ENCODE measurements at places on chromosomes 2 and 18.
A peak's percentile ranks its signal among the peaks of the same experiment; 100 is the strongest.

DNA sequence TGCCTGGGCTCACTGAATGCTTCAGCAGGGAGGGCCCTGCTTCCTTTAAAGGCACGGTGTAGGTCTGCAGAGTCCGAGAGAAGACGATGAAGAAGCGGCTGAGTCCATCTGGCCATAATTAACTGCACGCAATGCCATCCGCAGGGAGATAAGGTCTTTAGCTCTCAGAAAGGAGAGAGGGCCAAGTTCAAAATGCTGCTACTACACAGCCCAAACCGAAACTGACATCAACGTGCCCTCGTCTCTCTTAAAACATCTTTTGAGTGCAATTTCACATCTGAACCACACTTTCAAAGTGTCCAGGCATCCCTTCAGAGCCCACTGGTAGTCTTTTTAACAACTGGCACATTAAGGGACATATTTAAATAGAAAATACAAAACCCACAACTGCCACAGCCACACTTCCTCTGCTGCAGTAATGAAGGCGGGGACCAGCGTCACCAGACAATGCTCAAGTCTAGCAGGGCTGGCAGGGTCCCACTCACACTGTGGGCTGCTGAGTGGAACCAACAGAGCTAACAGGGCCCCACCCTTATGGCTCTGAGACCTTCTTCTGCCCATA lies 35.8 kb downstream of the ST3GAL5 start:
- DNase-seq: peak; percentile 75

GRCh38 chr2:45882707-45883602 lies 231.5 kb downstream of the PRKCE start:
- no peak for DNase-seq

GRCh38 chr2:85409845-85410583 lies at the start of gene CAPG:
CAPG (minus strand) TSS chr2:85410366; CDS start chr2:85402145, 8,221 bp downstream.
- DNase-seq: peak; percentile 25

GRCh38 chr18:48892146-48892855 lies 58.5 kb downstream of the SMAD7 start:
- no peak for DNase-seq

DNA sequence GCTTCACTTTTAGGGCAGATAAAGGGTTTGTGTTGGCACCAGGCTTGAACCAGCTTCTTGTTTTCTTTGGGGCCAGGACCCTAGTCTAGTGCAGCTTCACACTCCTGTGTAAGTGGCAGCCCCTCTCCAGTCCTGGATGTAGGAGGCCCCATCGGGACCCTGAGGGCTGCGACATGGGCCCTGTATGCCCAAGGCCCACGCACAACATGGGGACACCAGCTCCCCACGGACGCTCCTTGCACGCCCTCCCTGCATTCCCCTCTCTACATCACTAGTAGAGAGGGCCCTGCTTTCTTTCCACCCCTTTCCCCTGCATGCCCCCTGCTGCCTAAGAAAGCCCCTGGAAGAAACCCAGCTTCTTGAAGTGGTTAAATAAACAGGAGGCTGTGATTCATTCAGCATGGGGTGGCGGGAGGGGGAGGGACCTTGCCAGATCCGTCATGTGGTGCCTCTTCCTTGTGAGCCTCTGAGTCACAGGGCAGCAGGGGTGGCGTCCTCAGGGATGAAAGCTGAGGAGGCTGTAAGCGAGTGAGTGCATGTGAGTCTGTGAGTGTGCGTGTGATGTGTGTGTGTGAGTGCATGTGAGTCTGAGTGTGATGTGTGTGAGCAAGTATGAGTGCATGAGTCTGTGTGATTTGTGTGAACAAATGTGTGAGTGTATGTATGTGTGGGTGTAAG lies 42.5 kb downstream of the COPS8 start:
- no peak for DNase-seq

DNA sequence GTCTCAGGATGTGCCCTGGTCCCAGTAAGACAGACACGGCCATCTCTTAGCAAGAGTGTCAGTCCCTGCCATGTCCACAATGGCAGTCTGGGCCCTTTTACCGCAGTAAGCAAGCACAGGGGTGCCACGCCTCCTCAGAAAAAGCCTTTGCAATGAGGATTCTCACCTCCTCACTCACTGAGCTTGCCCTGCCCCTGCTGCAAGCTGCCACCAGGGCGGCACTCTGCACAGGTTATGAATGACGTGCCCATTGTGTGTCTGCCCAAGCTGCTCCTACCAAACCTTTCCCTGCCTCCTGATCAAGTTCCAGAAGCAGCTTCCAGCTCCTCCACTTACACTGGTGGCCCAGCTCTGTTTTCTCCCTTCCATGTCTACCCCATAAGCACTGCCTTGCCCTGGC lies 23.3 kb downstream of the ERCC3 start:
- no peak for DNase-seq

DNA sequence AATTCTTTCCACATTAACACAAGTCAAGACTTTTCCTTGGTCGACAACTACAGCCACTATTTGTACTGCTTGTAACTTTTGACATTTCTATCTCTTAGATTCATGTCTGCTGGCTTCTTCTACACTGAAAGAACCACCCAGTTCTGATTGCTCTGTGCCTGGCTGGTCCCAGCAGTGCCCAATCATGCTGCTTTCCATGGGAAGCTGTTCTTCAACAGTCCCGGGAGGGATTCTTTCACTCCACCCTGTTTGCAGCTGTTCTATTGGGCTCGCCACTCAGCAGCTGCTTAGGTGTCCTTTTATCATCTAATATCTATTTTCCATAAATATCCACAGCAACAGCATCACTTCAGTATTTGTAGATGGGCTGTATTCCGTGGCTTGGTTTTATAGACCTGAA lies 471.1 kb upstream of the SMIM21 start:
- no peak for DNase-seq

DNA sequence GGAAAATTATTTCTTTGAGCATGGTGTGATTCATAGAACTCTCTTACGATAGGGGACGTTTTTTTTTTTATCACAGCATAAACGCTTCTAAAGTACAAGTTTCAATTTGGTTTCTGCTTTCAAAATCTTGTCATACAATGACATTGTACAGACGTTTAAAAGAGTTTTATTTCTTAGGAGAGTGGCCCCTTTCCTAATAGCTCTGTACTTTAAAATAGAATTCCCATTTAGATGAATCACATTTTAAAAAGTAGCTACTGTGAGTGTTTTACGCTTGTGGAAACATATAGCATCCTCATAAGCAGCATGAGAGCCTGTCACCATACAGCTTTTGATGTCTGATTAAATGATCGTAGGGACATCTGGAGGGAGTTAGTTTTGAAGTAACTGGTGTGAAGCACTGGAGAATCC lies 510.9 kb downstream of the PARD3B start:
- no peak for DNase-seq

DNA sequence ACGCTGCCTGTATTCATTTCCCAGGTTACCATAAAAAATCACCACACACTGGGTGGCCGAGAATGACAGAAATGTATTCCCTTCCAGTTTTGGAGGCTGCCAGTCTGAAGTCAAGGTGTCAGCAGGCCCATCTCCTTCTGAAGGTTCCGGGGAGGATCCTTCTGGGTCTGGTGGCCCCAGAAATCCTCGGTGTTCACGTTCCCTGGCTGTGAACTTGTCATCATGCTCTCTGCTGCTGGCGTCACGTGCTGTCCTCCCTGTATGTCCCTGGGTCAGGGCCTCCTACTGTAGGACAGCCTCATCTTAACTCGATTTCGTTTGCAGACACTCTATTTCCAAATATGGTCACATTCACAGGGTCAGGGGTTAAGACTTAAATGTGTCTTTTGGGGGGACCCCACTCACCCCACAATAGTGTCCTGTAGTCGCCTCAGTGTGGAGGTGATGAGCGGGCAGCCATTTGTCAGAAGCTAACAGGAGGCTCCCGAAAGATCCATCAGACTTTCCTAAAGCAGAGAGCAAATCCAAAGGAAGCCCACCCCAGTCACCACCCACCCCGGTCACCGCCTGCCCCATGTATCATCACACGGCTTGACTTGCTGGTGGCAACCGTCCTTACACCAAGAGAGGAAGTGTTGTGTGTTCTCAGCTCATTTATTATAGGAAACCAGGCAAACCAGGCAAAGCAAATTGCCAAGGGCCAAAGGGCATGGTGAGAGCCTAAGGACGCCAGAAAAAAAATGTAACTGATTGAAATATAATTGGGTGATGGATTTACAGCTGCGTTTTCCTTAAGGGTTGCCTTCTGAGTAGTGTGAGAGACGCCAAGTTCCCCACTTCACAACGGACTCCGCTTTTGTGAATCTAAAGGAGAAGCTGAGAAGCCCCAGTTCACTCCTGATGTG lies 148.8 kb upstream of the ZNF236 start:
- no peak for DNase-seq

- DNase-seq: no peak
Observed at GRCh38 chr2:5070257-5070656, 621.9 kb upstream of the SOX11 start.

DNA sequence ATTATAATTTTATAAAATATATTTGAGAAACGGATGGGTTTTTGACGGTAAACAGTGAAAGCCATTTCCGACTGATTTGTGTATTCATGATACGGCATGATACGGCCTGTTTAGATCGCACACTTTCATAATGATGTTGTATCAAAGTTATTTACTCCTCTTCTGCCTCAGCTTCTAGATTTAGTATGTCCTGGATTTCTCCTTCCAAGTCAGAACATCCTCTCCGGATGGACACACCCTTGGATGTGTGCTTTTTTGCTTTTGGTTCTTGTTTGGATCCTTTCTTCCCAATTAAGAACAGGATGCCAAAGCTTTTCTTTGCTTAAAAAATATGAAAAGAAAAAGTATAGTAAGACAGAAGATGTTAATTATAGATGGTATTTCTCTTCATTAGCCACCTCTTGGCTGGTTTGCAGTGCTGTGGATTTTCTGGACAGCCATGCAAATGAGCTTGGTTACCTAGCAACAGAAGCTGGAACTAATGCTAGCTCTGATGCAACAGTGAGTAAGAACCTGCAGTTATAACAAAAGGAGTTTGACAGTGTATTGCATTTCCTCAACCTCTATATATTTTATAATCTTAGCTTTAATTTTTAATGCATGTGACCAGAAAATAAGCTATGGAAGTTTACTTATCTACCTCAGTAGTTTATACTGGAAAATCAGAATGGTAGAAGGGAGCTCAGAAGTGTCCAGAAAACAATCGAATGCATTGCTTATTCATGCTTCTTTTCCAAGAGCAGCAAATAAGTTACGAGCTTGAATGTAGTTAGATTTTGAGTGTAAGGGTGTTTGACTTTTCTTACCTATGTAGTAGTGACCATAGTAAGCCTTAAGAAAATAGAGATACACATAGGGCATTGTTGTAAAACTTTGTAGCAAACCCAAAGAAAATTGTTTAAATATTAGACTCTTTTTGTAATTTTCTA lies 27.9 kb downstream of the RMND5A start:
- no peak for DNase-seq

DNA sequence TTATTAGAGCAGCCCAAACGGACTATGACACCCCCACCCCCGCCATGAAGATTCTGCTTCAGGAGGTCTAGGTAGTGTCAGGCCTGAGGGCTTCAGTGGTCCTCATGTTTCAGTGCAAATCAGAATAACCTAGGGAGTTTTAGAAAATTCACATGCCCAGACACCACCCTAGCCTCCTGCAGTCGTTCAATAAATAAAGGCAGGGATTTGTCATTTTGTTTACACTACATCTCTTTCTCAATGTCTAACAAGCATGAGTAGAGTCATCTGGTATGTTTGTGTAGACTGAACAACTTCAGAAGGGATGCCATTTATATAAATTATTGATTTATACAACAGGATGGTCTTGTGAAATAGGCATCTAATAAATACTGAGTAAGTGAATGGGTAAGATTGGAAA lies 112.1 kb upstream of the SERPINE2 start:
- no peak for DNase-seq

GRCh38 chr2:67145851-67146250 lies 251.3 kb upstream of the ETAA1 start:
- DNase-seq: no peak

DNA sequence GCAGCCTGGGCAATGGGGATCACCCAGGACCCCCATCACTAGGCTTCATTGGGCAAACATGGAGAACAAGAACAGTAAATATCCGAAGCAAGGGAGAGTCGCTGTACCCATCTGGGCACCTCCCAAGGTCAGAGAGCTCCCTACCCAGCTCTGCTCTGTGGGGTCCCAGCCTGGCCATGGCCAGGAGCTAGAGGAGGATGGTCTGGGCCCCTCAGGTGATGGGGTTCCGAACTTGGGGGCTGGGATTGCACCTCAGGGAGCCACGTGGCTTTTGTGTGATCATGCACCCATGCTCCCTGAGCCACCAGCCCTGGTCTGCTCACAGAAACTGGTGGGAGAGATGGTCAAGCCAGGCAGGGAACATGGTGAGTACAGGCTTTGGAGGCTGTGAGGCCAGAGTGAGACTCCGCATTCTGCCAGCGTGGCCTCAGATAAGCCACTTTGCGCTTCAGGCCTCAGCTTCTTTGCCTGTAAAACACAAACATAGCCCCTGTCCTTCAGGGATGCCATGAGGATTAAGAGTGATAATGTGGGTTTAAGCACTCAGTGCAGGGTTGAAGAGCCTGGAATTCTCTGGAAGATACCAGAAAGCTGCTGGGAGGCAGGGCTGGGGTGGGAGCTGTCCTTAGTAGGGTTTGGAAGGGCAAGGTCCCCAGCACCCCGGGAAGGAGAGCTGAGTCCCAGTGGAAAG lies 3.0 kb upstream of the NMUR1 start:
- DNase-seq: no peak

DNA sequence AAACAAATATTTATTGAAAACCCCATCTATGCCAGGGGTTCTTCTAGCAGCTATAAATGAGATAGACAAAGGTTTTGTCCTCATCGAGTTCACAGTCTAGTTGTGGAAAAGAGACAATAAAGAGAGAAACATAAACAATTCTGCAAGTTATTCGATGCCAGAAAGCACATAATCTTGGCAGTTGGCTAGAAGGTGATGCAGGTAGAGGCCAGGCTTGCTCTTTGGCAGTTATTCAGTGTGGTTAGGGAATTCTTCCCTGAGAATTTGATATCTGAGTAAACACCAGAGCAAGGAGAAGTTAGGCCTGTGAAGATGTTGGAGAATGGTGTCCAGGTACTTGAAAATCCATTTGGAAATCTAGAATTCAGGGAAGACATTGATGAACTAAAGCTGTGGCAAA lies 547.4 kb downstream of the SLC4A3 start:
- no peak for DNase-seq

DNA sequence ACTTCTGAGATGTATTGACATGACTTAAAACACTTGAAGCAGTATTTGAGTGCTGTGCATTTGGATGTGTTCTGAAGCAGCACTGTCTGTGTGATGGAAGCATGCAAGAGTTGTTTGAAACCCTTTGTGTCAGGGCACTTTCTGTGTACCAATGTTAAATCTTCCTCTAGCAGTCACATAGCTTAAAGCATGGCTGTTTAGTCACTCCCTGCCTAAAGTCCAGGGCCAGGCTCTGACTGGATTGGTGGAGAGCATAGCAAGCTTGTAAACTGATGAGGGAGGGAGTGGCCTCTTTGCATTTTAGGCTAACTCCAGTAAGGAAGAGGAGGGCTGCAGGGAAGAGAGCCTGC lies 73.5 kb downstream of the MYO1B start:
- no peak for DNase-seq

GRCh38 chr2:128301501-128301966 lies 17.1 kb downstream of the HS6ST1 start:
- no peak for DNase-seq

DNA sequence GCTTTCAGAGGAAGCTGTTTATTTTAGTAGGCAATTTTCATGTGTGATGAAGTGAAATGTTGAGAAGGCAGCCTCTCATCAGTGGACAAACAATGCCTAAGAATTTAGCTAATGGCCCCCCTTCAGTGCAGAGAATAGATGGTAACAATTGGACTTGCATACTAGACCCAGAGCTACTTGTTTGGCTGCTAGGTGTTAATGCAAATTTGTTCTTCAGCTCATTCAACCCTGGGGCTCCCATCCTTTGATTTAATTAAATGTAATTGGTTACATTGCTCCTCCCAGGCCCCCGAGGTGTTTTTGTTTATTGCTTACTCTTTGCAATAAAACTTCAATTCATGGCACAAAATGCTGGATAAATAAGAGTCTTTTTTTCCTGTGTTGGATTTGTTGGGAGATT lies 68.6 kb downstream of the CAMKMT start:
- no peak for DNase-seq

Data from CD8-positive, alpha-beta memory T cell (primary cell).